AML-193 (cell line): ENCODE measurements at places on chromosomes 7 and 10.

GRCh38 chr7:7819442-7820247 lies 101.2 kb upstream of the RPA3 start:
- DNase-seq = no peak

GRCh38 chr7:24213311-24213710 lies 70.7 kb upstream of the NPY start:
- DNase-seq = no peak

DNA sequence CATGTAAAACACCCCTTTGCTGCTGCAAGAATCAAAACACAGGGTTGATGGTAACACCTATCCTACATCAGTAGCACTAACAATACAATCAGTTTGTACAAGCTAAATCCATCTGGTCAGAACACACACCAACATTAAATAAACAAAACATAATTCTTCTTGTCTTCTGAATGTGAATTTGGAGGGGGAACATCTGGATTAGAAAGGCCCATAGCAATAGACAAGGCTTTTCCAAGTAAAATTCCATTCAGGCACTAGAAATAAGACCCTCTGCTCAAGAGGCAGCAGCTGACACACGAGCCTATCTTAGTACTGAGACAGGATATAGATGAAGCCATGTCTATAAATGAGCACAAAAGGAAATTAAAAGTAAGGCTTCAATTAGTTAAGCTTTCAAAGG lies 839.9 kb upstream of the LRRTM3 start:
- no peak for DNase-seq

- DNase-seq = peak; percentile 46
These were observed 14.7 kb downstream of the LZTS2 start for GRCh38 chr10:101014230-101014884.

DNA sequence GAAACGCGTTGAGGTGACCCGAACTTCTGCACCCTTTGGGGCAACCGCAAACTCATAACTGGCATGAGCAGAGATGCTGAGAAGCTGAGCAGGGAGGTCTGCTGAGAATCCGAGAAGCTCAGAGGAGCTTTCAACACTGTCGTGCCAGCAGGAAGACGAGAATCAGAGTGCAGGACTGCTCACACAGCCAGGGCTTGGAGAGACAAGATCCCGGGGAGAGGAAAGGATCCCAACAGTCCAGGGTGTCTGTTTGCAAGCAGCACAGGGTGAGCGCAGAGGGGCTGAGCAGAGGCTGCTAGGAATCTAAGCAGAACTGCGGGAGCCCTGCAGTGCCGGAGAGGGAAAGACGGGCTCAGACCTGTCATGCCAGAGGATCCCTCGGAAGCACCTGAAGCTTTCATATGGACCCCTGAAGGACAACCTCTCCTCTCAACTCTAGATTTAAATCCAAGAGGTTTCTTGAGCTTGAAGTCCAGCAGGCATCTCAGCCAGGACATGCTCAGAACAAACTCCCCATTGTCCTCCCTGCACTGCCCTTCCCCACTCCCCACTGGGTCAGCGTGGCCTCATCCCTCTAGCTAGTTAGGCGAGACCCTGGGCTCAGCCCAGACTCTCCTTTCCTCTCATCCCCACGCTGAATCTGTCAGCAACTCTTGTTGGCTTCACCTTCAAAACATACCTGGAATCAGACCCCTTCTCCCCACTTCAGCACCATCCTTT lies 40.7 kb downstream of the FOXL3 start:
- no peak for DNase-seq

- DNase-seq = peak; percentile 26
These were observed 26.9 kb downstream of the DNAJB9 start for GRCh38 chr7:108596560-108596959.

- no peak for DNase-seq
These were observed 31.7 kb upstream of the MCU start for GRCh38 chr10:72660220-72660619.

DNA sequence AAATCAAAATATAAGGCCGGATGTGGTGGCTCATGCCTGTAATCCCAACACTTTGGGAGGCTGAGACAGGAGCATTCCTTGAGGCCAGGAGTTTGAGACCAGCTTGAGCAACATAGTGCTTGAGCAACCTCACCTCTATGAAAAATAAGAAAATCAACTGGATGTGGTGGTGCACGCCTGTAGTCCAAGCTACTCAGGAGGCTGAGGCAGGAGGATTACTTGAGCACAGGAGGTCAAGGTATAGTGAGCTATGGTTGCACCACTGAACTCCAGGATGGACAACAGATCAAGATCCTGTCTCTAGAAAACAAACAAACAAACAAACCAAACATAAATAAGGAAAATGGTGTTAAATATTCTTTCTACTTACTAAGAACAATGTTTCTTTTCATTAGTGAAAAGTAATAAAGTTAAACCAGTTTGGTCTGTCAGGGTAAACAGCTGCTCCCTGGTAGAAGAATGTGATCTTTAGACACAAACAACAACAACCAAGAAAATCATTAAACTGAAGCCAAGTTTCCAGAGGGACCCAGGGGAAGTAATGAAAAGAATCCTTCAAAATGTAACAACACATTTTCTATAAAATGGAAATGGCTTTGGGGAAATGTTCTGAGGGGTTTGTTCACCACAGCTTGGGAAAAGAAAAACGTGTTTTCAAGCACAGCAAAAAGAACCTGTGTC lies 17.5 kb upstream of the BAG3 start:
- DNase-seq = no peak

GRCh38 chr7:49839863-49840645 lies 66.6 kb downstream of the VWC2 start:
- DNase-seq = no peak

DNA sequence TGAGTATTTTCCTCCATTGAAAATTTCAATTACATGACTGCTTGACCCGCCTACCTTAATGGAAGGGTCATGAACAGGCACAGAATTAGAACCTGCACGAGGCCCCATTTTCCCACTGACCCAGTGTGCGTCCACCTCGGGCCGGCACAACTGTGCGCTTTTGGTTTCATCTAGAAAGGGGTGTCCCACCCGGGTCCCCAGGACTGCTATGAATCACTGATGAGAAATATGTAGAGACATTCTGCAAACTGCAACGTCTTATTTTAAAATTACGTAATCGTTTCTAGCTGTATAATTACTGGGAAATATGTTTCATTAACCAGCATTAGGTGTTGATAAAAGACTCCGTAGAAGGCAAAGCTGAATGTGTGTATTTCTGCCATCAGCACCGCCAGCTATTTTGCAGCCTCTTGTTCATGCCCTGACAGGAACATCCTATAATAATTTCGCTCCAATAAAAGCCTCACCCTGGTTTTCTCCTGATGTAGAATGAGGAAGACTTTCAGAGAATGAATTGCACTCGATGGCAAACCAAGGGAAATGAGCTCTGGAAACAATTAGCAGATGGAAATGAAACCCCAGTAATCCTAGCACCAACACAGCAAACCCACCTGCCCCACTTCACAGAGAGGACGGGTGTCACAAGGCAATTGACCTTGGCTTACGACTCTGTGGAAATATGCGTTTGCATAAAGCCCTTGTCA lies 562.1 kb downstream of the DNAJB6 start:
- no peak for DNase-seq

GRCh38 chr10:101358706-101359300 lies 4.8 kb downstream of the BTRC start:
- DNase-seq = no peak

DNA sequence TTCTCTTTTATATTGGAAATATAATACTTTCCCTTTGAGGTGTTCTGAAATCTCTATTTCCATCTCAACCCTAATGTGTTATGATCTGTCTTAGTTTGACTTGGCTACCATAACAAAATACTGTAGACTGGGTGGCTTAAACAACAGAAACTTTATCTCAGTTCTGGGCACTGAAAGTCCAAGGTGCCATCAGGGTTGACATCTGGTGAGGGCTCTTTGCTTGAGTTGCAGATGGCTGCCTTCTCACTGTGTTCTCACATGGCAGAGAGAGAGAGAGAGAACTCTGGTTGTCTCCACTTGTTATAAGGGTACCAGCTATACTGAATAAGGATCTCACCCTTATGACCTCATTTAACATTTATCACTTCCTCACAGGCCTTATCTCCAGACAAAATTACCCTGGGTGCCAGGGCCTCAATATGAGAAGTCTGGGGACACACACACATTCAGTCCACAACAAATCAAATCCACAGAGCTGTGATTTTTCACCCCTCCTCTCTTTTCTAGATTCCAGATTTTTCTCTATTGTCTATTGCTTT lies 104.5 kb downstream of the SRI start:
- no peak for DNase-seq

GRCh38 chr10:79312601-79313187 lies 34.6 kb upstream of the PPIF start:
- DNase-seq = no peak

DNA sequence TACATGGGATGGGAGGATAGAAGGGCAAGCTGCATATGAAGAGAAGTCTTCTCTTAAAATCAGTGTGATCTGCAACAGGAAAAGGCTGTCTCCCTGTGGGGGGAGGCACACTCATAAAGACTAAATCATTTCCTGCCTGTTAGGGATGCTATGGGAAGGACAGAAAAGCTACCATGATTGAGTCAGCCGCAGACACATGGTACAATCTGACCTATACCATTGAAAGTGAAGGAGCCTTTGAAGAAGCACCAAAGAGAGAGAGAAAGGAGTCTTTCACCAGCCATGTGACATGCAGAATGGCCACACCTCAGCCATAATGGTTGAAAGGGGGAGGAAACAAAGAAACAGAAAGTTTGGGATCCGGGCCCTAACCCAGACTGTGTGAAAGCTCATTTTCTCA lies 29.1 kb downstream of the NUDCD3 start:
- no peak for DNase-seq
